ENCODE measurements at places on chromosomes 1 and 21.

GRCh38 chr21:43305811-43306311 lies 121.1 kb downstream of the SIK1 start:
- no peak for DNase-seq

DNA sequence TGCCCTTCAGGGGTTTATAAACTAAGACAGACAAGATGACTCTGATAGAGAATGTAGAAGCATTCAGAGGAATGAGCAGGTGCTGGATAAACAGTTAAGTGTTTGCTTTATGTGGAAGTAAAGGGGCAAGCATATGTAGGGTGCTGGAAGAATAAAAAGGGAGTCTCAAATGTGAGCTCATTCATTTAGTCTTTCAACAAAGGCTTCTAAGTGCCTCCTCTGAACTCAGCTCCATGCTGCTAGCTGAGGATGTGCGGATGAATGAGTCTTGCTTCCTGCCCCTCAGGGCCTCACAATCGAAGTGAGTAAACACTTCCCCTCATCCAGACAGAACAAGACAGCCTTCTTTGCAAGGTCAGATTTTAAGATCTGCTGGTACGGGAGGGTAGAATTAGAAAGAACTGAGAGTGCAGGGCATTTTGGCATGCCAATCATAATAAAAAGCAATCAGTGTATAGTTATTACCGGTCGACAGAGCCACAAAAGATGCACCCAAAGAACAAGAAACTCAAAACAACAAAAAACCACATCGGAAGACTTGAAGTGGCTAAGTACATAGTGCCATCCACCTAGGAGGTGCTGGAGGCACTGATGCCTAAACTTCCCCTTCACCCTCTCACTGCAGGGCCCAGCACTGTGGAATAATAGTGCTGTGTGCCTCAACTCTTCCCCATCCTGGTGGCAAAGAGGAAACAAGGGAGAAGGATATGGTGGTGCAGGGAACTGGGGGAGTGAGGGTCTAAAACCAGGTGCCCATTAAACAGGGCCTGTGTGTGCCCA lies 69.8 kb downstream of the TNR start:
- no peak for DNase-seq

- no peak for DNase-seq
These were observed 337.5 kb downstream of the KCNH1 start for GRCh38 chr1:210796421-210796820.

DNA sequence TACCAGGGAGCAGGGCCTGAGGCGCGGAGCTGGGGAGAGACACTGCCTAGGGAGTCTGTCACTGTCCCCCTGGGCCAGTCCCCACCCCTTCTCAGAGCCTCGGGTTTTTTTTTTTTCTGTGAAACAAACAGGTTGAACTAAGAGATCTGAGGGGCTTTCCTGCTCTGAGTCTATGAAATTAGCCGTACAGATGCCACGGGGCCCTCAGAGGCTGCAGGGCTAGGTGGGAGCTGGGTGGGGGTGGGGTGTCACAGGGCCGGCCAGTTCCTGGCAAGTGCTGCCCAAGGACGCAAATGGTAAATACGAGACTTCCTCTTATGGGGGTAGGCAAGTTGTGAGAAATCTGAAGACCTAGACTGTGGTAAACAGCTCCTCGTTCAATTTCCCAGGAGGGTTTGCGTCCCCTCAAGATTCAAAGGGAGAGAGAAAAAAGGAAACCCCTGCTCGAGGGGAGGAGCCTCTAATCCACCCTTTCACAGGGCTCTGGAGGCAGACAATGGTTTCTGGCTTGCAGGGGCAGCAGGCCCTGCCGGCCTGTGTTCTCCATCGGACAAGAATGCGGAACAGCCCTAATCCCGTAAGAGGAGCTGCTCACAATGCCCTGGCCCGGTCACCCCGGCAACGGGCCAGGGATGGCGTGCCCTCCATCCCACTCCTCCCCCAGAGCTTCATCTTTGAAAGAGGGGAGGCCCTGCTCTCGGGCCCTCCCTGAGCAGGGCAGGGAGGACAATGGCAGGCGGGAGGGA lies 7.8 kb downstream of the NUAK2 start:
- peak; percentile 52 for DNase-seq

GRCh38 chr1:167291539-167292185 lies 71.0 kb downstream of the POU2F1 start:
- DNase-seq: no peak
